ENCODE measurements at places on chromosomes 5 and 9.

GRCh38 chr5:136236479-136237083 lies 43.6 kb upstream of the SMIM32 start:
- DNase-seq, result no peak

DNA sequence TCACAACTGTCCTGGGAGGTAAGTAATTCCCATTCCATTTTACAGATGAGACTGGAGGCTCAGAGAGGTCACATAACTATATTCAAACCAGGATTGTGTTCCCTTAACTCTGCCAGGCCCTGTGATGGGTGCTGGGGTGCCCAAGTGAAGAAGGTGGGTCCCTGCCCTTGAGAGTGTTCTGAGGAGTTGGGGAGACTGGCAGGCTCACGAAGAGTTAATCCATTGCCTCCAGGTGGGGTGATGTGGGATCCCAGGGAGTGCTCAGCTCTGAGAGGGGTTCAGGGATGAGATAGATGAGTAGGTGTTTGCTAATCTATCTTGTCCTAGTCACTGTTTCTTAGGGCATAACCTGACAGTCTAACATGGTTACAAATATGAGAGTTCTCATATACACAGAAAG lies 36.7 kb downstream of the GSN start:
- DNase-seq, result no peak

GRCh38 chr9:30584559-30584958 lies 1799.9 kb upstream of the ACO1 start:
- DNase-seq, result no peak

- no peak for DNase-seq
Observed at GRCh38 chr5:154406826-154407225, 39.0 kb upstream of the SAP30L start.

- no peak for DNase-seq
Observed at GRCh38 chr9:126839301-126839700, 21.1 kb upstream of the ZBTB34 start.

DNA sequence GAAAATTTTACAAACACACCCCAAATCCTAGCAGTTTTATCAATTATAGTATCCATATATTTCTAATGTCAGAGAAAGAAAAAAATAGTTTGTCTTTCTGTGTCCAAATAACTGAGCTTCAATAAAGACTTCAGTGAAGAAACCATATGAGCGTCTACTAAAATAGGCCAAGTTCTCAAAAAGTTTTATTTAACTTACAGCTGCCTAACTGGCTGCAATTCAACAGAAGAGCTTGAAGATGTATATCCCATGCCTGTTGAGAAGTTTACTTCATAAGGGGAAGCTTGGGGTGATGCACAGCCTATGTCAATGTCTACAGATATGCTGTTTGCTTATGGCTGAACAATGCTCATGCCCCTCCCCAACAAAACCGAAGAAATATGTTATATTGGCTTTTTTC lies 43.7 kb upstream of the ELOVL7 start:
- DNase-seq, result no peak

GRCh38 chr9:99807276-99807852 lies 14.3 kb upstream of the NR4A3 start:
- no peak for DNase-seq

- no peak for DNase-seq
Observed at GRCh38 chr5:132296412-132297016, 2.3 kb downstream of the SLC22A4 start.

- no peak for DNase-seq
Observed at GRCh38 chr9:112028242-112029221, 131.9 kb downstream of the UGCG start.

- no peak for DNase-seq
Observed at GRCh38 chr5:89697581-89697980, 712.0 kb downstream of the CETN3 start.

DNA sequence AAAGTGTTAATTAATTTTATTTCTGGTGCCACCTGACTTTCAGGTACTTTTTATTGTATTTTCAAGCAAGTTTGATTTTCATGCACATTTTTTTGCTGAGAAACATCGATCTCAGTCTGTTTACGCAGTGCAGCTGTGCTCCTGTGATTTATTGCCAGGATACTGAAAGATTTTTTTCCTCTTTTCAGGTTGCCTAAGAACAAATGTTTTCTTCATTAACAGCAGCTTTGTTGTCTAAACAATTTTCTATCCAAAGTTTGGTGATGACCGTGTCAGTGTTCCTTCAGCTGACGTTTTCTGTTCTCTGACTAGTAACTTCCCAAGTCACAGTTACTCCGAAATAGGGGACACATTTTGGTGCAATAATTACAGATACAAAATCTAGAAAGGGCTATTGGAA lies 78.1 kb downstream of the VCAN start:
- no peak for DNase-seq

GRCh38 chr5:175854231-175855040 lies 16.9 kb upstream of the CPLX2 start:
- DNase-seq, result no peak
